ENCODE measurements at places on chromosomes 12 and 14. TPM values are rescaled to one million over a fixed set of nuclear protein-coding genes. Genes with fewer than 3 reads are reported as not detected.

TMEM260 gene
- total RNA-seq: 15.4 TPM

KITLG gene
- total RNA-seq: 17.6 TPM

DNA sequence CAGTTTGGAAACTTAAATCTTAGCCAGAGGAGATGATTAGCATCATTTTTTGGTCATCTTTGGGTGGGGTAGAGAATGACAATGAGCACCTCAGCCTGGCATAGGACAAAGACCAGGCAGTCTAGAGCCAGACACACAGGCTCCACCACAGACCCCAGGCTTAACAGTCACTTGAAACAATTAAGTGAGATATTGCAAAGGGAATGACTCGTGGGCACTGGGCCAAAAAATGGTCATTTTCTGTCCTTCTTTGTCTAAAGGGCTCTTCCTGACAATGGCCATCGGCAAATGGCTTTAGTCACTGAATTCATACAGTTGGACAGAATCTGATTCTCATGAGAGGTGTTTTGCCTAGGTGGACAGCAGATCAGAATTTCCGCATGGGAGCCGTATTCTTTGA is 78.0 kb upstream of the DICER1 start:
- DNase-seq: no peak

GRCh38 chr14:98890556-98891340 is 381.2 kb downstream of the BCL11B start:
- peak; percentile 31 for DNase-seq

TAS2R42 gene
- total RNA-seq: not detected

IL26 gene
- total RNA-seq: not detected

GRCh38 chr14:60657456-60658210 is 8.4 kb upstream of the SIX1 start:
- no peak for DNase-seq

SSPN gene
- total RNA-seq: 10.4 TPM

KCNH3 gene
- total RNA-seq: 0.26 TPM

DNA sequence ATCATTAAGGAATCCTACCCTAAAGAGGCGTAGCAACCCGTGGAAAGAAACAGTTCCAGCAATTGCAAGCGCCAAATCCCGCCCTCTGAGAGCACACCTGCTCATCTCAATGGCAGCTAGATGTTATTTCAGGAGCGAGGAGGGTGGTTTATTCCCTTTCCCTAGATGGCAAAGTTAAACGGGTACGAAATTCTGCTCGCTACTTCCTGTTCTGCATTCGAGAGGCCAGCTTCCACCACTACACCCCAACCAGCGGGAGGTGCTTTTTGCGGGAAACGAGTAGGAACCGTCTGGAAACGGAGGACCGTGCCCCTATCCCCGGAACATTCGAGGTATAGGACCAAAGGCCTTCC is 536 bp downstream of the VPS29 start:
- DNase-seq: no peak

DNA sequence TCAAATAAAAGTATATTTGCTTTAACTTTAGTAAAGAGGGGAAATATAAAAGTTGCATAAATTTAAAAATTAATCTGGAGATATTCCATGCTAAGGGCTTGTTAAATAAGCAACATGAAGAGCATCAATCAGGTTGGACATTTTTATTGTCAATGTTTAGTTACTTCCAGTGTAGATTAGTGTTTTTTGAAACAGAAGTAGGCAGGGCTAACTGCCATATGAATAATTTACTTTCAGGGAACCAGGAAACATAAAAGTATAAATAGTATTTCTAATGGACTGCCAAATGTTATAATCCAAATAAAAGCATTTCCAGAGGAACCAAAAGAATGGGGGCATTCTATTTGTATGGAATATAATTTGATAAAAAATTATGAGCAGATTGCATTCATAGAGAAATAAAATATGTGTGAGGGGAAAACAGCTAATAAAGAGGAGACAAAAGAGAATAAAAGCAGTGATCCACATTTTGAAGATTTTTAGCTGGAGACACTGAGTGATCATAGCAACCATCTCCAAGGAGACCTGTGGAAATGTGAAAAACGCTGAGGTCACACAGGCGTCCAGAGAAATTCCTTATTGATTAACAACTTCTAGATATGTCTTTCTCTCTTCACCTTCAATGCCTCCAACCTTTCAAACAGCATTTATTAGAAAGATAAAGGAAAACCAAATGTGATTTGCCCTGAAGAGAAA is 70.8 kb downstream of the SRGAP1 start:
- no peak for DNase-seq

DNA sequence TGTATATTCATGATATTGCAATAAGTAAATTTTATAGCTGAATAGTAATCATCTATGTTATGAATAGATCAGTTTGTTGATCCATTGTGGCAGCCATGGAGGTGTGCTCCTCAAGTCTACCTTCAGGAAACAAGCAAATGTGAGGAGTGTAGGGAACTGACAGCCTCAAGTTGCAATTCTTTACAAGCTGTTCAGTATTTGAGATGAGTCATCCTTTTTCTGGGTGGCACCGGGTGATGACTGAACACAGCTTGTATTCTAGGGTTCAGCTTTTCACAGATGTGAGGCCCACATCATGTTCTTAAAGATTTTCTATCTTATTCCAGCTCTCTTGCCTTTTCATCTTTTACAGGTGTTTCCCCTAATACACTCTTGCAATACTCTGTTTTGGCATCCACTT is 452.4 kb downstream of the KCNH5 start:
- DNase-seq: no peak

DNA sequence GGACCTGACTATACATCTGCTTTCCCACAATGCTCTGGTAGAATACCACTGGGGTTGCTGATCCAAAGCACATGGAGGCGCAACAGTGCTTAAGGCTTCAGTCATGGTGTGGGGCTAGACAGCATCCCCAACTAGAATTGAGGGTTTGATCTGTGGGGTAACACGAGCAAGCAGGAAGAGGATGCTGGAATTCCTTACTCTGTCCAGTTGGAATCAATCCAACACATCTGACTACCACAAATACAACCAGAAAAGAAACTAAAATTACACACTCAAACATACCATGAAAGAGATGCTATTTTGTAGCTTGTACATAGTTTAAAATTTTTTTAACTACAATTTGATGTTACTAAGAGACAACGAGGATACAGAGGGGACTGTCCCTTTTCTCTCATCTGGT is 40.4 kb upstream of the GTF2A1 start:
- DNase-seq: no peak

TROAP gene
- total RNA-seq: 14.6 TPM

SLC11A2 gene
- total RNA-seq: 70.7 TPM

DNA sequence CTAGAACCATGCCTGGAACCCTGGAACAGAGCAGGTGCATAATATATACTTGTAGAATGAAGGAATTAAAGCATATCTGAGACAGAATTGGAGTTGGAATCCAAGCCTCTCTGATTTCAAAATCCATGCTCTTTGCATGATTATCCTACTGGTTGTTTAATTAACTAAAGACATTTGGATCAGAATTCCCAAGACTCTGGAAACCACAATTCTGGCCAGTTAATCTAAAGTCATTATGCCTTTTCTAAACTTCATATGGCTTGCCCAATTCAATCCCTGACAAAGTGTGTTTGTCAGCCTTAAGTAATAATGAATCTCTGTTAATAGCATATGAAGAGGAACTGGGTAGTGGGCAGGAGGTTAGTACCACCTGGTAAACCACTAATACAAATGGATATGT is 422.6 kb downstream of the ATP23 start:
- no peak for DNase-seq

LIN7A gene
- 1.1 TPM for total RNA-seq

TGM1 gene
- 127 TPM for total RNA-seq

KRT73 gene
- total RNA-seq: 24.7 TPM

GRCh38 chr12:103333676-103334075 is 162.1 kb downstream of the C12orf42 start:
- no peak for DNase-seq

- DNase-seq: no peak
Measured at GRCh38 chr12:96350982-96351381, 49.3 kb downstream of the CDK17 start.

- DNase-seq: no peak
Measured at GRCh38 chr14:43449291-43449690, 1057.8 kb downstream of the FSCB start.

- no peak for DNase-seq
Measured at GRCh38 chr12:51528852-51529650, 62.0 kb upstream of the SCN8A start.

GTF2H3 gene
- total RNA-seq: 33.3 TPM

GRCh38 chr12:33317746-33318145 is 121.9 kb downstream of the SYT10 start:
- DNase-seq: no peak

DNA sequence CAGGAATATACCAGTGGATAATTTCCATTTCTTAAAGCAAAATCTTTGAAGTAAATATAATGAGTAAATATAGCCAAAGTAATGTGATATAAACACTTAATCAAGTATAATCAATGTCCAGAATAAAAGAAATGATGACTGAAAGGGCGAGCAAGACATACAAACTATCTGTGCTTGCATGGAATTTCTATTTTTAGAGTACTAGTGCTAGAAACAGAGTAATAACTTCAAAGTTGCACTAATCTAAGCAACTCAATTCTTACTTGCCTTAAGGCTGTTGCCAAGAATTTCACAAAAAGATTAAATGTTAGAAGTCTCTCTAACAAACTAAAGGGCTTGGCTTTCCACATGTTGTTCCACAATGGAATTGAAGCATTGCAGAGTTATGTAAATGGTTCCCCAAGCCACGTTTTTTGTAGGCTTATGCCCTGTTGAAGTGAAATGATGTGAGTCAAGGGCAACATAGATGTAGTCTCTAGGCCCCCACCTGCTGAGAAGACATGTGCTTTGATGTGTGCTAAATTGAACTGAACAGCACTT is 175.0 kb upstream of the LMNTD1 start:
- DNase-seq: no peak

OR6C3 gene
- total RNA-seq: not detected

DNA sequence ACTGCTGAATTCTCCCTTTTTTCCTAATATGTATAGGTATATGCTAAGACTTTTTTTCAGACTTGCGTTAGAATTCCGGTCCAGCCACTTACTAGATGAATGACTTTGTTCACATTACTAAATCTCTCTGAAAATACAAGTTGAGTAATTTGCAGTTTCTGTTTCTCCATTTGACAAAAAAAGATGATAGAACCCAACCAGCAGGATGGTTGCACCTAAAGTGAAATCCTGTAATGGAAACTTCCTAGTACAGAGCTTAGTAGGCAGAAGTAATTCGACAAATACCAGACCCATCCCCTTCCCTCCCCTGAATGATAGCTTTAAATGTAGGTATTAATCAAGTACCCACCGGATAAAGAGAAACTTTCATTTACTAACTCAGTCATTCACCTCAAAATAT is 113.6 kb upstream of the RAP1B start:
- no peak for DNase-seq

GRCh38 chr14:71642715-71643114 is 289.5 kb upstream of the RGS6 start:
- no peak for DNase-seq

DNA sequence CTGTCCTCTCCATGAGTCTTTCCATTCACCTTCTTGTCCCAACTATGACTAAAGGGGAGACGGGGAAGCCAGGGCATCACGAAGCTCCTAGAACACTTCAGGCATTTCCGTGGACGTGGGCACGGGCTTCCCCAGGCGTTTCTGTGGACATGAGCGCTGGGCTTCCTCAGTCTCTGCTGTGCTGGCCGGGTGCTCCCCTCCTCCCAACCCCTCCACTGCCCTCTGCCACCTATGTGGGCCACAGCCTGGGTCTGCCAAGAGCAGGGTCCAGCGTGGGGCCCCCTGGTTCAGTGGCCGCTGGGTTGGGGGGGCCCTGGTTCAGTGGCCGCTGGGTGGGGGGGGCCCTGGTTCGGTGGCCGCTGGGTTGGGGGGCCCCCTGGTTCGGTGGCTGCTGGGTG is 14.8 kb downstream of the HIP1R start:
- no peak for DNase-seq

DNA sequence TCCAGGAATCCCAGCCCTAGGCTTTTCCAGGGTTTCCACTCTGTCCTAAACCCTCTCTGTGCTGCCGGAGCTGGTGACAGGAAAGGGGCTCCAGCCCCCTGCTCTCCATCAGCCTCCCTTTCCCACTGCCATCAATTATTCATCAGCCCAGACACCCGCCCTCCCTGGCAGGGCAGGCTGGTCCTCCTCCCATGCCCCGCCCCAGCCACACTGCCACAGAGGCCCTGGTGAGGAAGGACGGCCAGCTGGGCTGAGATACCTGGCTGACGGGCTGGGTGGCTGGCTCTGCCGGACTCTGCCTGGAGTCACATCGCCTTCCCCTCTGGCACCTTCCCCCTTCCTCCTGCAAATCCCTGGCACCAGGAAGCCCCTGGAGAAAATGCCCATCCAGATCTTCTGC is 11.9 kb upstream of the SMARCD1 start:
- no peak for DNase-seq

- DNase-seq: no peak
Measured at GRCh38 chr12:84760091-84760865, 152.3 kb downstream of the SLC6A15 start.

LRIG3 gene
- 102 TPM for total RNA-seq

- DNase-seq: no peak
Measured at GRCh38 chr12:51409846-51410245, 14.8 kb upstream of the SLC4A8 start.

TAS2R9 gene
- not detected for total RNA-seq

DNA sequence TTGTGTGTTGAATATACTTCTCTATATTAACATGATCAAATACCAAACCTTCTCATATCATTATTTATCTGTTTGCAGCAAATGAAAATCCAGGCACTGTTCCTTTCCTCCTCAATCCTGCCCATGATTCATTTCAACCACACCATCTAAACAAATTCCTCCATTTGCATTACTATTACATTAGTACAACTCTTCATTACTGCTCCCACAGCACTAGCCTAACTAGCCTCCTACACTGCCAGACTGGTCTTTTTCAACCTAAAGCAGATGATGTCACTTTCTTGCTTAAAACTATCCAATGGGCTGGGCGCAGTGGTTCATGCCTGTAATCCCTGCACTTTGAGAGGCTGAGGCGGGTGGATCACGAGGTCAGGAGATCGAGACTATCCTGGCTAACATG is 117.3 kb upstream of the MYF6 start:
- DNase-seq: no peak

- DNase-seq: no peak
Measured at GRCh38 chr12:68001486-68002466, 12.5 kb downstream of the IFNG-AS1 start.

SYNDIG1L gene
- 0.32 TPM for total RNA-seq

DNA sequence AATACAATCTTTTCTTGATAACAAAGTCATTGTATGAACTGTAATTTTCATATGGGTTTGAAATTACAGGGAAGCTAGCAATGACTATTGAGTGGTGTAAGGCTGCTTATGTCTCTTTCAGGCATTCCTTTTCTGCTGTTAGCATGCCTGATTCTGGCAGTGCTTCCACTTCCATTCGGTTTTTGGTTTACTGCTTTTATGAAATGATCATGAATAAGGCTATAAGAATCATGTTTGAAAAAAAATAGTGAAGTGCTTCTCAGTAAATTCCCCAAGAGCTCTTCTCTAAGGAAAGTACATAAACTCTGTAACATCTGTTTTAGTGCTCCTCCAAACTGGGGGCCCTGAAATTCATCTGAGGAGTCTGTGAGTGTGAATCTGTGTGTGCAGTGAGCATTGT is 434.0 kb upstream of the RGS6 start:
- DNase-seq: no peak

GRCh38 chr12:60391791-60392190 is 796.0 kb downstream of the SLC16A7 start:
- no peak for DNase-seq

- DNase-seq: peak; percentile 68
Measured at GRCh38 chr12:113092607-113093408, 36.3 kb downstream of the DTX1 start.
